ENCODE measurements at places on chromosomes 2 and 18. TPM values are rescaled to one million over a fixed set of nuclear protein-coding genes. Genes with fewer than 3 reads are reported as not detected.

ZNF513 gene
- total RNA-seq, result 9.1 TPM

LIMS3 gene
- 1.2 TPM for total RNA-seq

LOXHD1 gene
- 0.25 TPM for total RNA-seq

SH3BP4 gene
- total RNA-seq, result 8.4 TPM

MROH2A gene
- total RNA-seq, result not detected

LRRC30 gene
- total RNA-seq, result not detected

MALL gene
- total RNA-seq, result 1.5 TPM

CXCR4 gene
- 32.9 TPM for total RNA-seq

SIGLEC15 gene
- total RNA-seq, result not detected

RAB27B gene
- total RNA-seq, result 22.9 TPM

KCNG2 gene
- total RNA-seq, result 0.25 TPM

CCDC141 gene
- 1.5 TPM for total RNA-seq

HPCAL1 gene
- 21.9 TPM for total RNA-seq

CMPK2 gene
- total RNA-seq, result 7.9 TPM

DNAH6 gene
- 3.4 TPM for total RNA-seq

FAM124B gene
- total RNA-seq, result 3.7 TPM

UGT1A9 gene
- not detected for total RNA-seq

DCDC2C gene
- 0.49 TPM for total RNA-seq

UGT1A10 gene
- total RNA-seq, result not detected

TACR1 gene
- 1.7 TPM for total RNA-seq

LIMS2 gene
- 2.2 TPM for total RNA-seq

CACNB4 gene
- total RNA-seq, result 39.1 TPM

TET3 gene
- total RNA-seq, result 21.4 TPM

BCL11A gene
- 89.5 TPM for total RNA-seq

AGXT gene
- total RNA-seq, result not detected

IMPACT gene
- total RNA-seq, result 19.2 TPM

DCC gene
- total RNA-seq, result 17.9 TPM

SH2D6 gene
- 0.74 TPM for total RNA-seq

IL1RL1 gene
- total RNA-seq, result 0.25 TPM

SP9 gene
- 9.8 TPM for total RNA-seq

MEP1B gene
- under 0.01 TPM for total RNA-seq

SERPINB12 gene
- not detected for total RNA-seq

SULT1C2 gene
- 0.98 TPM for total RNA-seq

RTN4 gene
- 578 TPM for total RNA-seq

GKN2 gene
- total RNA-seq, result 0.25 TPM

TMEM17 gene
- 4.4 TPM for total RNA-seq

PLEK gene
- 1.7 TPM for total RNA-seq

IL1F10 gene
- total RNA-seq, result not detected

NYAP2 gene
- total RNA-seq, result 12.5 TPM

KCNJ13 gene
- 1.2 TPM for total RNA-seq

FAM161A gene
- total RNA-seq, result 18.2 TPM

POTEI gene
- total RNA-seq, result under 0.01 TPM

GBX2 gene
- not detected for total RNA-seq

TRIM54 gene
- not detected for total RNA-seq

RGPD3 gene
- total RNA-seq, result 0.98 TPM

ABCG5 gene
- not detected for total RNA-seq

COLEC12 gene
- total RNA-seq, result 13.8 TPM

VIL1 gene
- total RNA-seq, result not detected

KRTCAP3 gene
- 0.25 TPM for total RNA-seq

YIPF4 gene
- total RNA-seq, result 26.3 TPM

FEV gene
- total RNA-seq, result not detected

RAB6C gene
- 0.98 TPM for total RNA-seq

CRYGD gene
- 1.2 TPM for total RNA-seq

GPBAR1 gene
- total RNA-seq, result 0.25 TPM

QPCT gene
- 9.6 TPM for total RNA-seq

MC4R gene
- total RNA-seq, result 1.2 TPM

IHH gene
- total RNA-seq, result 0.25 TPM

ODC1 gene
- total RNA-seq, result 136 TPM

Data from temporal lobe (tissue), 4 donors.